Activated gamma-delta T cell (primary cell): ENCODE measurements at places on chromosomes 16 and 17.

- DNase-seq: no peak
These were observed 19.0 kb upstream of the EVPL start for GRCh38 chr17:76046064-76046463.

DNA sequence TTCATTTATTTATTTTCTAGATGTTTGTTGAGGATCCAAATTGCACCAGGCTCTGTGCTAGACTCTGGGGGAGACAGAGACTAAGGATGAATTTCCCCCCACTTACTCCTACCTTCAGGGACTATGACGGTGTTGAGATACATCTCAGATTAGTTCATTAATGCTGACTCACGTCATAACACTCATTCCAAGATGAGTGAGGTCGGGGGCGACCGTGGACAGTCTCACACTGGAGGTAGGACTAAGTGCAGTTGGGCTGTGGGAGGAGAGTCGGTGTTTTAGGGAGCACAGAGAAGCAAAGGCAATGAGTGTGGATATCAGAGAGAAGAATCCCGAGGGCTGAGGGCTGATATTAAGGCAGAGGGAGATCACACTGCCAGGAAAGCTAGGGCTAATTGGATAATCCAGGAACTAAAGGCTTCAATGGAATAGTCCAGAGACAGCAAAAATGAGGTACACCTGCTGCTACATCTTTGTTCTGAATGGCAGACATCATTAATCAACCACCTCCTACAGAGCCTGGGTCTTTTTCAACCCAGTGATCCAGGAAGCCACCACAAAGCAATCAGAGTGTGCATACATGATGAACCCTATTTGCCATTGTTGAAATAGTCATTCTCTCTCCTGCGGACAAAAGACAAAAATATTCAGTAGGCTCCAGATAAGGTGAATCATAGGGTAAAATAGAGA is 38.6 kb upstream of the CACNG4 start:
- DNase-seq: no peak

DNA sequence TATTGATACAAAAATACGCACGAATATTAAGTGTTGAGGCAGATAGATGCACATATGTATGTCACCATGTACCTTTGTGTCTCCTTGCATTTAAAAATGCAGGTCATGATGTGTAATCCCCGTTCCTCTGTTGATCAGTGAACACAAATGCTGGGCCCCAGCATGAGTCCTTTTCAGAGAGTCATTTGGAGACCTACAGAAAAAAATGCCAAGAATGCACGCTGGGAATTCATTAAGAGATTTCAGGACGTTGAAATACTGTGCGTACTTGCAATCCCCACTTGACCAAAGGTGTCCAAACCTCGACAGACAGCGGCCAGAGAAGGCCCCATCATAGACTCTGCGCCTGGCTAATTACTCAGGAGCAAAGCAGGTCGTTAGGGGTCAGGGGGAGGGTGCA is 496.0 kb downstream of the MAF start:
- DNase-seq: no peak

- DNase-seq: no peak
These were observed 10.1 kb downstream of the TK2 start for GRCh38 chr16:66539623-66540469.

DNA sequence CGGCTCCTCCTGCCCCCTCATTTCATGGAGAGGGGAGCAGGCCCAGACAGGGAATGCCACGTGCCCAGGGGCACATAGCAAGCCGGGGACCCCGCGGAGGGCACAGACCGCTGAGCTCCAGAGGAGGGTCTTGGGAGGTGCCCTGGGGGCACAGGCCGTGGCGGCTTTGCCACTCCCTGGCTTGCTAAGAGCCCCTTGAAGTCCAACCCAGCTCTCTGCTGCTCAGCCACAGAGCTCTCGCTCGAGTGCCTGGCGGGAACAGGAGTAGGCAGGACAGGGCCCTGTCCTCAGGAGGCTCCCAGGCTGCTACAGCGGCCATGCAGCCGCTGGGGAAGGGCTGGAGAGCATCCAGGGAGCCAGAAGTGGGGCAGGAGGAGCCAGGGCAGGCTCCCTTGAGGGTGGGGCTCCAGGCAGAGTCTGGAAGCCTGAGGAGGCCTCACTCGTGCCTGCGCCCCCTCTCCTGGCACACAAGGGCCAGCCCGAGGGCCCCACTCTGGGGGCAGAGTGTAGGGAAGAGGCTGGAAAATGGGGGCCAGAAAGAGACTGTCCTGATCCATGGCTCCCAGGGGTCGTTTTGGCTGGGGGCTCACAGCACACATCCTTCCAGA is 4.4 kb upstream of the RAB26 start:
- DNase-seq: no peak

DNA sequence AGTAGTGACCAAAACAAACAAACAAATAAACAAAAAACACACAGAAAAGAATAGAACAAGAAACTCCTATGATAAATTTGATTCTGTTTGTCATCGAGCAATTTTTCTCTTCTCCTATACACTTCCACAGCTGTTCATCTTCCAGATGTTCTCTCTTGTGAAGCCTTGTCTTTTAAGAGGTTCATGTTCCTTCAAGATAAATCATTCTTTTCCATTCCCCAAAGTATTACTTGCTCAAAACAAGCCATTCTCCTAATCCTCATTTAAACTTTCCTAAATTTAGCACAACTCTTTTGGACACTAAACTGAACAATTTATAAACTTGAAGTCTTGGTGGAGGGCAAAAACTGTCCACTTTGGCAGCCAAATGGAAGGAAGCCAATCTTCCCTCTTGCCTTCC is 103.3 kb downstream of the ABCA8 start:
- no peak for DNase-seq

- no peak for DNase-seq
These were observed 158.5 kb downstream of the PPM1E start for GRCh38 chr17:58913971-58914769.

DNA sequence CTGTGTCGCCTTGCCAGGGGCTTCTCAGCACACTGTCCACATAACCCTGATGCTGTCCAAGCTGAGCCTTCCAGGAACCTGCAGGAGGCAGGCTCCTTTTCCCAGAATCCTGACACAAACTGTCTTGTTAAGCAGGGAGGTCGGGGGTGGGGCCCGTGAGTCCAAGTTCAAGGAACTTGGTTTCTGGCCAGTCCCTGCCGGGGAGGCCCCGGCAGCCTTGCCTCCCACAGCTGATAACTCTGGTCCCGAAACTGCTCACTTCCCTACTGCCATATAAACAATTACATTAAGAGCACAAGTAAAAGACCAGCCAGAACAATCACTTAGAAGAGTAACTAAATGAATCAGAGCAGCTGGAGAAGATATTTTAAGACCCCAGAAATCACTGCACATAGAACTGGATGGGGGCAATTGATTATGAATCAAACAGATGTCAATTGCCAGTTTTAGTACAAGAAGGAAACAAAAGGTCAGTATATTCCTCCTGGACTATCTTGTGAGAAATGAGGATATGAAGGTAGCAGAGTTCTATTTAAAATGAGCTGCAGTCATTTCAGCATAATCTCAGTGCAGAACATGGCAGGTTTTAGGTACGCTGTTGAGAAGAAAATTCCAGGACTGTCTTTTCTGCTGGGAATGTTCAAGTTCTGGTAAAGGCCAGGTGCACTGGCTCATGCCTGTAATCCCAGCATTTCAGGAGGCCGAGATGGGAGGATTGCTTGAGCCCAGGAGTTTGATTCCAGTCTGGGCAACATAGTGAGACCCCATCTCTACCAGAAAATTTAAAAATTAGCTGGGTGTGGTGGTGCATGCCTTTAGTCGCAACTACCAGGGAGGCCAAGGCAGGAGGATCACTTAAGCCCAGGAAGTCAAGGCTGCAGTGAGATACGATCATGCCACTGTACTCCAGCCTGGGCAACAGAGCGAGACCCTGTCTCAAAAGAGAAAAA is 169.8 kb downstream of the PITPNC1 start:
- no peak for DNase-seq

DNA sequence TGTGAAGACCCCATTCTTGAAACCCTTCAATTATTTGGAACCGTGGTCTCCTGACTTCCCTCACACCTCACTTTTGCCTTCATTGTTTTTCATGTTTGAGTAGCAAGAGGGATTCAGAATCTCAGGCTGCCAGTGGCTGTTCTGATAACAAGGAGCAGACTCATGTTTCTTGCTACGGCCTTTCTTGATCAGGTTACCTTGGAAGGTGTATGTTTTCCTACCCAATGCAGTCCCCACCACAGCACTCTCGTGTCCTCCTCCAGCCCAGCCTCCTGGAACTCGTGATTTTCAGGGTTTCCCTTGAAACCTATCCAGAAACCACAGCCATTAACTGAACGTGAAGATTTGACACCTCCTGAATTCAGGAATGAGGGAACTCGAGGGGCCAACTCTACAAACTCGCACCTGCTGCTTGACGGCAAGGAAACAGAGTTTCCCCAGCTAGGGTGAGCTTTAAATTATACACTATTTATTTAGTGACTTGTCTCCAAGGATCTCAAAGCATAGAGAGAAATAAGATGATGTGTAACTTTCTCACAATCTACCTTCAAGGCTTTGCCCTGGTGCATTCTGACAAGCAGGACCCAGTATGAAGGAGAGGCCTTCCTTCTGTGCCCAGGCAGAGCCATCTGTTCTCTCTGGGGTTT is 1.6 kb downstream of the ZFHX3 start:
- no peak for DNase-seq

- DNase-seq: no peak
These were observed 393.1 kb upstream of the ASIC2 start for GRCh38 chr17:33686171-33686570.

GRCh38 chr17:72611172-72611571 is 481.3 kb downstream of the SLC39A11 start:
- DNase-seq: no peak

DNA sequence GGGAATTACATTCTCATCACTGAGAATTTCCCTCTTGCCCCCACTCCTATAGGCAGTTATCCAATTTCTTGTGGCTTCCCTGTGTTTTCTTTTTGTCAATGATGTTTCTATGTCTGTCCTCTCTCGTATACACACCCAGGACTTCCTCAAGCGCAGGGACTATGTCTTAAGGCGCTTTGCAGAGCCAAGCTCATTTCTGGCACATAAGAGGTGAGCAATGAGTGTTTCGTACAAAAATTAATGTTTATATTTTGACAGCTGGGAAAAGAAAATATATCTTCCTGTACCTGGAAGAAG is 947 bp downstream of the DDX42 start:
- no peak for DNase-seq

- no peak for DNase-seq
These were observed 97.2 kb downstream of the TBC1D16 start for GRCh38 chr17:79938336-79939093.

DNA sequence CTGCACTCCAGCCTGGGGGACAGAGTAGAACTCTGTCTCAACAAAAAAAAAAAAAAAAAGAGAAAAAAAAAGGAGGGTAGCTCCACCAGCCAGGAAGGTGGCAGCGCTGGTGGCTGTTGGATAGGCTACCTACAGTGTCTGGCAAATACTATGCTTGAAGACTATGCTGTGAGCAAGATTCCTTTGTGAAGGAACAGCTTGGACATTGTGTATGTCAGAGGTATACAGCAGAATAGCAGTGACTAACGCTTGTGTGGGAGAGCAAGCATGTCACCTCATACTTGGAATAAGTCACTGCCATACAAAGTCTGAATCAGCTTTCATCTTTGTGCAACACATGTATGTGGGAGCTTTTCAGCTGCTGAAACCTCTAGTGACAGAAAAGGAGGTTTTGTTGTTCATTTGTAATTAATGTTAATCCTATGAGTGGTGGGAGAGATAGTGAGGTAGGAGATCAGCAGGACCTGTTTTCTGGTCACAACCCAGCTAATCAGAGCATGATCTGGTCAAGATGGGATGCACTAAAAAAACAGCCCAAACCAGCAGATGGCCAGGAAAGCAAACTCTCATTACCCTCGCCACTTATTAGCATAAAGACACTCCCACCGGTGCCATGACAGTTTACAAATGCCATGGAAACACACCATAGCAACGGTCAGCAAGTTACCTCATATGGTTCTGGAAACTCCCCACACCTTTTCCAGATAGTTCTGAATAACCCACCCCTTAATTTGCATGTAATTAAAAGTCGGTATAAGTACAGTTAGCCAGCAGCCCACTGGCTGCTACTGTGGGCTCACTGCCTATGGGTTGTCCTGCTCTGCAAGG is 6.8 kb upstream of the ITGAD start:
- DNase-seq: no peak

GRCh38 chr17:50422738-50423137 is 3.3 kb upstream of the ACSF2 start:
- no peak for DNase-seq

- peak; percentile 25 for DNase-seq
These were observed at the start of gene SLC9A5 for GRCh38 chr16:67248401-67249177. SLC9A5 (plus strand) TSS chr16:67248979; CDS start chr16:67249015, 36 bp downstream.

DNA sequence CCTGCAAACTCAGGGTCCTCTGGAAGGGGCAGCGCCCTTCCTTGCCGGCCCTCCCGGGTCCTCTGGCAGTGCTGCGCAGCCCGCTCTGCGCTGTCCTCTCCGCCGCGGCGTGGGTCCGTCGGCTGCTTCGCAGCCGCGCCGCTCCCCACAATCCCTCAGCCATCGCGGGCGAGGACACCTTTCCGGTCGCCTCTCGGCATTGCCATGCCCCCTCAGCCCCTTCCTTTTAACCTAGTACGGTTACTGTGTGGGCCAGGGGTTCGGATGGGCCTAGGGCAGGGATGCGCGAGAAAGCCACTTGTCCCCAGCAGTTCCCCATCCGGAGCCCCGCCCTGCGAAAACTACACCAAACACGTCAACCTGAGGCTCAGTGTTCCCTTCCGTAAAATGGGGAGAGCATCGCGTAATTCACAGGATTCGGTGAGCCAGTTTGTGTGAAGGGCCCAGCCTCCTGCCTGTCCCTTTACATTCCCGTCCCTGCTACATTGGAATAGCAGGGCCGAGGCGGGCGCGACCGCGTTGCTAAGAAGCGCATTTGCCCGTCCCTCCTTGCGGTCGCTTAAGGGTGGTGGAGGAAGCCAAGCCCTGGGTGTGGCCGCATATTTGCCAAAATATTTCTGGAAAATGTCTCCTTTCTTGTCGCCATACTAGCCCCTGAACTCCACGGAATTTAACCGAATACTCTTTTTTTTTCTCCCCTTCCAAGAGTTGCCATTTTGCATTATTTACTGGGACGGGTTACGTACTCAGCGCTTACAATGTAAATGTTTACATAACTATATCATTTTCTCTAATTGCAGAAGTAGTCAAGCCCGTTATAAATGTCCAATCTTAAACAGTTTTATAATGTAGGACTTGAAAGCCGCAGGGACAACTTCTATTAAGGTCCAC is 13.2 kb downstream of the COPZ2 start:
- DNase-seq: peak; percentile 36

DNA sequence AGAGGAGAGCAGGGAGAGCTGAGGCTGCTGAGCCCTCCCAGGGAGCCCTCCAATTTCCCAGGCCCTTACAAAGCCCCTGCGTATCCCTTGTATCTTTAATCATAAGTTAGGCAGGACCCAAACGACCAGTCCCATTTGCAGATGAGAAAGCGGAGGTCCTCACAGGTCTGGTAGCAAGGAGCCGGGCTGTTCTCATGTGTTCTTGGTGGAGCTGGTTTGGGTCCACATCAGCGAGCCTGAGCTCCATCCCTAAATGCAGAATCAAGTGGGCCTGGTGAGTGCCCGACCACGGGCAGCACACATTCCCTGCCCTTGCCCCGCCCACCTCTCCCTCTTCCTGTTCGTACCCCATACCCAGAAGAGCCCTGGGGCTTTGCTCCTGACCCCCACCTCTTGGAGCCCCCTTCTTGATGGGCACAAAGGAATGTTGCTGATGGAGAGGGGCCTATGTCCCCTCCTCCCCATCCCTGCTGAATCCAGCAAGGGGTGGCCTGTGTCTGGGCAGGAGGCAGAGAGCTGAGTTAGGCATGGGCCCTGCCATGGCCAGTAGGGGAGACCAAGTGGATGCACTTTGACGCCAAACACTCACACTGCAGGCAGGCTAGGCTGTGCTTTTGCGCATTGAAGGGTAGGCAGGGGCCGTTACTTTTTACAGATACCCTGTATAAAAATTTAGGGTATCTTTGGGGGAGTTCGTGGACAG is 18.3 kb upstream of the ADCY7 start:
- no peak for DNase-seq

- DNase-seq: no peak
These were observed 690.5 kb downstream of the KCNJ2 start for GRCh38 chr17:70859829-70860228.
